Kidney epithelial cell (primary cell): ENCODE measurements at places on chromosomes 1 and 21. TPM values are rescaled to one million over a fixed set of nuclear protein-coding genes. Genes with fewer than 3 reads are reported as not detected.

Gene LRRC38
- 0.33 and 1.6 TPM in 2 replicates for total RNA-seq

Gene UMODL1
- not detected in 2 replicates for total RNA-seq

Gene CHI3L2
- total RNA-seq = 3.2 and 7.5 TPM in 2 replicates

Gene NES
- total RNA-seq = 66.3 and 76.8 TPM in 2 replicates

Gene ILDR2
- 1.3 and 3.8 TPM in 2 replicates for total RNA-seq

Gene MIXL1
- 0.41 and 0.67 TPM in 2 replicates for total RNA-seq

Gene PODN
- not detected in 2 replicates for total RNA-seq

Gene SH2D2A
- 2.3 and 4.9 TPM in 2 replicates for total RNA-seq

Gene GPA33
- not detected in 2 replicates for total RNA-seq

Gene FMO1
- not detected in 2 replicates for total RNA-seq

Gene C1orf210
- total RNA-seq = 4.8 and 6.6 TPM in 2 replicates

Gene RYR2
- not detected in 2 replicates for total RNA-seq

Gene PKLR
- not detected in 2 replicates for total RNA-seq

Gene SYCP1
- 0.07 and 0.17 TPM in 2 replicates for total RNA-seq

Gene LDLRAD2
- not detected in 2 replicates for total RNA-seq

Gene PROX1
- total RNA-seq = 0.88 and 0.96 TPM in 2 replicates

Gene TMEM54
- 99.0 and 162 TPM in 2 replicates for total RNA-seq

Gene TNFSF18
- total RNA-seq = not detected in 2 replicates

Gene MX2
- 1.2 and 1.4 TPM in 2 replicates for total RNA-seq

Gene ADGRL2
- 25.1 and 25.4 TPM in 2 replicates for total RNA-seq

Gene FAM131C
- 0.46 and 0.89 TPM in 2 replicates for total RNA-seq

Gene SYT6
- total RNA-seq = not detected in 2 replicates

Gene RIIAD1
- total RNA-seq = not detected in 2 replicates

Gene FAM72A
- total RNA-seq = 1.6 and 2.7 TPM in 2 replicates

Gene LCA5L
- 2.0 and 4.4 TPM in 2 replicates for total RNA-seq

Gene RER1
- 79.1 and 92.8 TPM in 2 replicates for total RNA-seq

Gene RGS8
- total RNA-seq = 0.04 TPM in 1 of 2 replicates, not detected in the other

Gene EXOC8
- 10.6 and 10.8 TPM in 2 replicates for total RNA-seq

Gene LCE3E
- total RNA-seq = not detected in 2 replicates

Gene GBP6
- 0.21 and 1.1 TPM in 2 replicates for total RNA-seq

Gene ZNF678
- total RNA-seq = 7.6 and 9.8 TPM in 2 replicates

Gene POU3F1
- total RNA-seq = 0.08 TPM in 1 of 2 replicates, not detected in the other

Gene S1PR1
- 0.48 and 2.7 TPM in 2 replicates for total RNA-seq

Gene ADAMTS5
- total RNA-seq = 16.3 and 17.3 TPM in 2 replicates

Gene LYPD8
- total RNA-seq = not detected in 2 replicates

Gene CCDC190
- not detected in 2 replicates for total RNA-seq

Gene VWA1
- total RNA-seq = 27.6 and 28.3 TPM in 2 replicates

Gene PDPN
- total RNA-seq = 12.2 and 19.2 TPM in 2 replicates

Gene FHL3
- total RNA-seq = 40.8 and 48.0 TPM in 2 replicates

Gene TMEM52
- total RNA-seq = 0.92 and 3.2 TPM in 2 replicates

Gene KCNH1
- 11.6 and 14.3 TPM in 2 replicates for total RNA-seq

Gene FBXO2
- total RNA-seq = 0.55 and 3.0 TPM in 2 replicates

Gene CD52
- total RNA-seq = 1.2 TPM in 1 of 2 replicates, not detected in the other

Gene TCHHL1
- not detected in 2 replicates for total RNA-seq

Gene L1TD1
- total RNA-seq = 0.34 and 0.88 TPM in 2 replicates

Gene SLC30A7
- total RNA-seq = 36.4 and 40.1 TPM in 2 replicates

Gene MROH7
- 0.21 TPM in 1 of 2 replicates, not detected in the other for total RNA-seq

Gene FBXO28
- 39.2 and 42.9 TPM in 2 replicates for total RNA-seq

Gene SGIP1
- total RNA-seq = 6.9 and 9.4 TPM in 2 replicates

Gene IL23R
- total RNA-seq = not detected in 2 replicates

Gene FHAD1
- 0.21 and 0.27 TPM in 2 replicates for total RNA-seq
